ENCODE measurements at places on chromosomes 7 and 10. TPM values are rescaled to one million over a fixed set of nuclear protein-coding genes. Genes with fewer than 3 reads are reported as not detected.

DNA sequence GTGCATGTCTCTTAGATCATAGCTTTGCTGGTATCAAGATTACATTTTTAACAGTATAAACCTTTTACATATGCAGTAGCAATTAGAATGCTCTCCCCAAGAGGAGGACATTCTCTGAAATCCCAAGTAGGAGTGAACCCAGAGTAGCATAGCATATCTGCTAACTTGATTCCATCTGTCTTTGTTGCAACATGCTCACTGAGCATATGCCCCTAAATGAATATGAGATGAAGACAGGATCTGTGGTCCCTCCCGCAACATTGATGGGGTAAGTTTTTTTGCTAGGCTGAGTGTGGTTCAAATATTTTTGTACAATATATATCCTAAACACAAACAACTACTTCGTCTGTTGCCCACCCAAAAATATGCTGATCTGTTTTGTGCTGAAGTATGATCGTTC lies 534.2 kb upstream of the C7orf33 start:
- no peak for DNase-seq

DNA sequence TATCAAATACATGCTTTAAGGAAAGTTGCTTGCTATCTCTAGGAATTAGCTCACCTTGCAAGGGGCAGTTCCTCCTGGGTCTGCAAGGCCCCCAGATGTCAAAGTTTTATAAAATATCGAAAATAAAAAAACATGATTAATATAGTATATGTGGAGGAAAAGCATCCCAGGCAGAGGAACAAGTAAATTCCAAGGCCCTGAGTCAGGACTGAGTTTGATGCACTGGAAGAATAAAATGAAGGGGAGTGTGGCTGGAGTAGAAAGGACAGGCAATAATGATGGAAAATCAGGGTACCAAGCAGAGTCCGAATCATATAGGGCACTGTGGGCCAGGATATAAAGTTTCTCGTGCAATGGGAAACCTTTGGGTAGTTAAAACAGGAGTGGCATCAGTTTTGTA lies 112.4 kb upstream of the EEPD1 start:
- no peak for DNase-seq

GRCh38 chr7:128362670-128363069 lies 1.2 kb upstream of the PRRT4 start:
- no peak for DNase-seq

DNA sequence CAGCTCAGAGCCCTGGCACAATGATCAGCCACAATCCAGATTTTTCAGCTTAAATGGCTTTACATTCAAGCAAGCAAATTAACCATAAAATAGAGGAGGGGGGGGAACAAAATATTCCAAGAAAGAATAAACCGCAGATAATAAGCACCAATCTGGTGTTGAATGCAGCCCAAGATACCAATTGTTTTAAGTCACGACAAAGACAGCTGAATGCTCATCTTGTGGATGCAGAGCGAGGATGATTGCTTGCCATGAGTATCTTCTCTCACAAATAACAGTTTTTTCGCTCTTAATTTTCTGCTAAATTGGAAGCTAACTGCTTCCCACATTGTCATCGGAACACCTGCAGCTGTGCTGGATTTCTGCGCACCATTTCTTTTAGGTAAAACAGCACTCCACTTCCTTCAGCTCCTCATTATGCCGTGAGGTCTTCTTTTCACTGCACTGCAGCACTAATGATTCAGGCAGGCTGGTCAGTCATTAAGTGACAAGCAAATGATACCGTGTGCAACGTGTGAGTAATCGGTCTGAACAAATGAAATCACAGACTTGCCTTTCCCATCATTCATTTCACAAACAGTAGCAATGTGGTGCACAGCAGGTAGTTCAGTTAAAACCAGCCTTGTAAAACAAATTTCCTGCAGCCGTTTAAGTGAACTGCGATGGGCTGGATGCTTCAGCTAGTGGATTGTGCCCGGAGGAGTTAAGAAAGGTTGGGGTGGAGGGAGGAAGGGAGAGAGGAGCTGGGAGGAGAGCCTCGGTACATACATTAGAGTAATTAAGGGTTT lies 106.4 kb upstream of the CDCA7L start:
- no peak for DNase-seq

DNA sequence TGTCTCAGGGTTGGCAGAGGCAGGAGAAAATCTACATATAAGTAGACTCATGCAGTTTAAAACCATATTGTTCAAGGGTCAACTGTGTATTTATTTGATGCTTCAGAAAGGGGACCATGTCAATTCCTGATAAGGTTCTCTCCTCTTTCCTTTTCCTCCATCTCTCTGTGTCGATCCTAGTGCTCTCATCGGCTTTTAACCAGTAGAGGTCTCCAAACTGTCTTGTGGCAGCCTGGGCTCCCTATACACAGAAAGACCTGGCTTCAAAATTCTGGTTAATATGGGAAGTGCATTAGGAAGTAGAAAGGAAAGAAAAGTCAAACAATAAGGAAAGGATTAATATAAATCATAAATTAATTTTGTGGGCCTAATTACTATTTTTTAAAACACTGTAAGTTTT lies 304.4 kb upstream of the C7orf33 start:
- no peak for DNase-seq

DNA sequence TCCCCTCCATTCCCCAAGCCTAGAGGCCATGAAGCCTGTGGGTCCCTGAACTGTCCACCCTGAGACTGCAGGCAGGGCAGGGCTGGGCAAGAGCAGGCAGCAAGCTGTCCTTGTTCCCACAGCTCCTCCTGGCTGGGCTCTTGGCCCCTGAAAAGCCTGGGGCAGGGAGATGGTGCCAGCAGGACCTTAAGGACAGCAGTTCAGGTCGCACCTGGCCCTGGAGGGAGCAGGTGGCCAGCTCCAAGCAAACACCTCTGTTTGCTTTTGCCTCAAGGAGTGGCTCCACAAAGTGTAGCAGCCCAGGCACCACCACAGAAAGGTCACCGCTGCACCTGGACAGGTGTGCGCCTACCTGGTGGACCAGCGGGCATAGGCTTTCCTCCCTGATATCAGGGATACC lies 5.2 kb downstream of the RET start:
- no peak for DNase-seq

DNA sequence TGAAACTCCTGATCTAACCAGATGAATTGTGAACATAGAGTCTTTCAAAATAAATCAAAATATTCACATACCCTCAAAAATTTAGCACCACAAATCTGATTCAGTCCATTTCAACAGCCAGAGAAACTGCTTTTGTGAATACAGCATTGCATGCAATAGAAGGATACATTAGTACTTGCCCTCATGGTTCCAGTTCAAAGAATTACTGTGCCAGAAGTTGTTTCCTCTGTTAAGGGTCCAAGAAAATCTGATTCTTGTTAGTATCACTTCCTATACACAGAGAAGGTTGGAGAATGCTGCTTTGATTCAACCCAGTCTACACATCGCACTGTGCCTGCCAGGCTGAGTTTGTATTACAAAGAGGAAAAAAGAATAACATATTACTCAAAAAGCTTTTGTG lies 115.6 kb downstream of the TFEC start:
- no peak for DNase-seq

- no peak for DNase-seq
Observed at GRCh38 chr7:86950360-86950759, 109.1 kb downstream of the ELAPOR2 start.

DNA sequence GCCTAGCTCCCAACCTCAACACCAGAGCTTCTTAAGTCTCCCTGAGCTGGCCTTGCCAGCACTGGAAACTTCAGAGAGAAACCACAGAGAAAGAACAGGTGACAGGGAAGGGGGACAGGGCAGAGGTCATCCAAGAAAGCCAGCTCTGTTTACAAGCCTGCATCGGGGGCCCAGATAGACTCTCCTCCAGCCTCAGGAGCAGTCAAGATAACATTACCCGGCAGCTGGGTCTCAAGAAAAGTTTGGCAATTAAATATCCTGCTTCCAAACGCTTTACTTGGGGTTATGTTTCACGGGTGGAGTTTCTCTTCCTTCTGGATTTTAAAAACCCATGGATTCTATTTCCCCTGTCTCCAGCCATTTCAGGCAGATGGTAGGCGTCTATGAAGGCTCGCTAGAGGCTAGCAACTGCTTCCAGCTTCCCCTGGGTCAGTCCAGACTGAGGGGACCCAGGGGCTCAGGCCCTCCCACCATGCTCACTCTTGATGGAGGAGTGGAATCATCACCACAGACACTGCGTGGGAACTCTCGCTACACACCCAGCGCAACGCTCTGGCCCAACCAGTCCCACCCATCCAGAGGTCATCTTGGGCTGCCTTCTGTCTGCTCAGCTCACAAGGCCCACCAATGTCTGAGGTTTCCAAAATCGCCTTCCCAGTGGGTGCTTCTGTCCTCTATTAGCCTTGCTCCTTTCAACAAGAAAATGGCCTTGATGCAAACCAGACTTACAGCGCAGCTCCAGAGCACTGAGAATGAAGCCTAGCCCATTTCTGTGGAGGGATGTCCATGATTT lies 48.8 kb downstream of the SH3PXD2A start:
- no peak for DNase-seq

- no peak for DNase-seq
Observed at GRCh38 chr10:9291081-9291480, 1236.6 kb downstream of the GATA3 start.

GRCh38 chr10:129774082-129774735 lies 189.9 kb downstream of the EBF3 start:
- no peak for DNase-seq

- DNase-seq, result no peak
Observed at GRCh38 chr10:62072901-62073300, 171.4 kb downstream of the ARID5B start.

The TAS2R60 gene
- not detected for total RNA-seq

The SMKR1 gene
- 1.4 TPM for total RNA-seq

The PILRB gene
- 73.2 TPM for total RNA-seq

The UNCX gene
- not detected for total RNA-seq

The GIMAP4 gene
- total RNA-seq, result 0.26 TPM

The GFRA1 gene
- 0.10 TPM for total RNA-seq

The GIMAP7 gene
- 0.33 TPM for total RNA-seq

Measured in Panc1 (cell line).